ENCODE measurements at places on chromosomes 4 and X.

- DNase-seq, result no peak
Measured at GRCh38 chr4:76772498-76773106, 125.3 kb downstream of the SOWAHB start.

DNA sequence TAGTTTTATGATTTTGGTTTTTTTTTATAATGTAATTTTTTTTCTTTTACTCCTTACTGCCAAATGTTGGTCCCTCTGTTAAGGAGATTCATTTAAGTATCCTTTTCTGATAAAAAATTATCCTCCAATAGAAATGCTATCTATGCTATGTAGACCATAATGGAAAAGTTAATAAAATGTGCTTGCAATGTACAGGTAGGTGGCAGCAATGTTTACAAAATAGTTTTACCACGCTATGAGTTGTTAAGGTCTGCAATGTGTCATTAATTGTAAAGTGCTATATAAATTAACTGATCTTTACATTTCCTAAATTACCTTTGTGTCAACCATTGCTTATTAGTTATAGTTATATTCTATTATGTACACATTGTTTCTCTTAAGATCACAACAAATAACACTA, 3.8 kb upstream of the CENPC start:
- DNase-seq, result peak; percentile 49

- DNase-seq, result no peak
Measured at GRCh38 chr4:169203891-169204290, 66.9 kb downstream of the SH3RF1 start.

DNA sequence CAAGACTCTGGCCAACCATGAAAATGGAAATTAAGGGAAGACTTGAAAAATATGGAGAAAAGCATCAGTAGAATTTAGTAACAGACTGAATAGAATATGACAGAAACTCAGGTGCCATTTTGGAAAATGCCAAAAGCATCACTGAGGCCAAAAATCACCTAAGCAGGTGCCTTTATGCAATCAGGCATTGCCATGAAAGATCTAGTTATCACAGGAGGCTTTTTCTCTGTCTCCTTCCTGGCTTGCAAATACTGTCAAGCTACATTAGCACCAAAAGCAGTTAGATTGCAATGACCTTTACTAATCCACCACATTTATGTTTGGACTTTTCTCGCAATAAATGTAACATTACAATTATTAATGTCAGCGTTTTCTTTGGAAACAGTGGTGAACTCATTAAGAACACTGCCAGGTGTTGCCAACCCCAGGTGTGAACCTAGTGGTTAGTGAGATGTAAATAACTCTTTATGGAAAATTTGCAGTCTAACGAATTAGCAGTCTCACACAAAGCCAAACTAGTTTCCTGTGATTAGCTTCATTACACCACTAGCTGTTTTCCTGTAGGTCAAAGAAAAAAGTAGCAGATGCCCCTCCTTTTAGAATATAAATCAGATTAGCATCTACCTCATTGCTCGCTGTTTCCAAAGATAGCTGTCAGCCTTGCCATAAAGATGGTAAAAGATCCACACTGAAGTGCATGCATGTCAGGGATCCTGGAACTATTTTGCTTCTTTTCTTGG, 1568.4 kb upstream of the TENM3 start:
- DNase-seq, result no peak

DNA sequence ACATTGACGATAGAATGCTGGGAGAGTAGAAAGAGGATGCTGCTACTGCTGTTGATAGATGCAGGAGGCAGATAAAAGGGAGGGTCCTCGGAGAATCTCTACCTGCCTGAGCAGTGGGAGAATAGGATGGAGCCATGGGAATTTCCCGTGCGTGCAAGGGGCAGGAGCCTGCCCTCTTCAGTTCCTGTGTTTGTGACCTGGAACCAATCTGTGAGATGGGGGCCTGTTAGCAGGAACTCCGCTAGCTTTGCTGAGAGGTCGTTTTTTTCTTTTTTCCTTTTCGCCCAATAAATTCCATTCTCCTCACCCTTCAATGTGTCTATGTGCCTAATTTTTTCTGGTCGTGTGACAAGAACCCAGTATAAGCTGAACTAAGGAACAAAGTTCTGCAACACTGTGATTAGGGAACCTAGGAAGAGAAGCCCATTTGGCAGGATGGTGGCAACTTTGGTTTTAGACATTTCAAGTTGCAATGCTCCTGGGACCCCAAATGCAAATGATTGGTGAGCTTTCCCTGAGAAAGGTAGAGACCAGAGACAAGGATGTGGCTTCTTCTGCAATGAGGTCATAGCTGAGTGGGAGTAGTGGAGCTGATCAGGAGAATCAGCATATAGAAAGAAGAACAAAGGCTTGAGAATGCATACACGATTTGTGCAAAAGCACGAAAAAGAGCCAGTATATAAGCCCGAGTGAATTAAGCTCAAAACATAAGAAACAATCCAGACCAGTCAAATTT, 23.9 kb downstream of the SLC39A8 start:
- DNase-seq, result peak; percentile 44

- DNase-seq, result no peak
Measured at GRCh38 chr4:18535948-18536347, 514.4 kb upstream of the LCORL start.

GRCh38 chr4:168677063-168677462, 180.2 kb downstream of the PALLD start:
- no peak for DNase-seq

DNA sequence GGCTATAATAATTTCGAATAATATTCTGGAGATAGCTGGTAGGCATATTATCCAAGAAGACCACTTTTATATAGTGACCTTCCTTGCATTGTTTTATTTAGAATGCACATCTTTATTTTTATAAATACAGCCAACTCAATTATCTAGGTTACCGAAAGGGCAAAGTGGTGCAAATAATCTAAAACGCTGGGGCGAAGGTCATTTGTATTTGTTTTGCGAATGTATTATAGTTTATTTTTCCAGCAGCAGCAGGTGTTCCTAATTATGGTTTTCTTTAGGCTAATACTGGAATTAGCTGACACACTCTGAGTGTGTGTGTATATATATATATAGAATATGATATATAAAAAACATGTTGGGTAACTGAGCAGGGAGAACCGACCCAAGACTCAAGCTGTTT, 48.1 kb upstream of the RAP2C start:
- DNase-seq, result no peak

DNA sequence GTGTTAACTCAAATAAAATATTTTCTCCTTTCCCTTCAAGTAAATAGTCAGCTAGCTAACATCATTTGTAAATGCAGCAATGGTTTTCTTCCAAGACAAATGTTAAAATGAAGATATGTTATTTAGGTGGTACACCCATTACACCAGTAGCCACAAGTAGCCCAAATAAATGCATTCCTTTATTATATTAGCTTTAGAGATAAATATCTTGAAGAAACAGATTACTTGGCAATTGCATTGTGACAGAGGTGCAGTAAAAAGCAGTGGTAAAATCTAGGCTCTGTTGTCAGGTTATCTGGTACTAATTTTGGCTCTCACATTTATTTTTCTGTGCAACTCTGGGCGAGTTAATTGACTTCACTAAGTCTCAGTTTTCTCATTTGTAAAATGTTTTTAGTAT, 193.0 kb downstream of the NAA11 start:
- DNase-seq, result no peak

DNA sequence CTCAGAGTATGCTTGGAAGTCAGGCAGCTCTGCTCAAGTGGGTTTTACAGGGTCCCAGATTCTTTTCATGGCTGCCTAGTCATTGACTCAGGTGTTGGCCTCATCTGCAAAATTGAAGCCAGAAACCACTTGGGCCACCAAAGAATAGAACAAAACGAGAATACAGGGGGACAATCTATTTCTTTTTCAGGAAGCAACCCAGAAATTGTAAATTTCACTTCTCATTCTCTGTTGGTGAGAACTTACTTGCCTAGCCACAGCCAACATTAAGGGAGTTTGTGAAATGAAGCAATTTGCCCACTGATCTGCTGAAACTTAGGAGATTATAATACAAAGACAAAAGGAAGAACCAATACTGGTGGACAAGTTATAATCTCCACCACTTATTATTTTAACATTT, 8.6 kb upstream of the TKTL2 start:
- no peak for DNase-seq

DNA sequence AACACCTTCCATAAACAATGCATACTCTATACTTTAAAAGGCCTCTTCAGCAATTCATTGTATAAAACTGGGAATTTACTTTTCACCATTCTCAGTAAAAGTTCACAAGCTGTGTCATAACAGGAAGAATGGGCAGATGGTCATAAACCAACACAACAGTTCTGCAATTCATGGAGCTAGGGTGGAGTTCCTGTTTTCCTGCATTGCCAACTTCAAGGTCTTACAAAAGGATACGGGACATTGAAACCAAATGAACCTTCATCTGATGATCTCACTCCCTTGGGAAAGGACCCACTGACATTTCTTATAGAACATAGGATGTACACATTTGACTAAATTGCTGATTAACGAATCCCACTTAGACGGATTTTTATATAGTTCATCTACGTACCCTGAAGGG, 4.1 kb downstream of the KDR start:
- peak; percentile 42 for DNase-seq

- peak; percentile 62 for DNase-seq
Measured at GRCh38 chr4:99405433-99406115, 29.6 kb downstream of the ADH7 start.

- no peak for DNase-seq
Measured at GRCh38 chr4:10590896-10591295, 93.7 kb downstream of the CLNK start.

DNA sequence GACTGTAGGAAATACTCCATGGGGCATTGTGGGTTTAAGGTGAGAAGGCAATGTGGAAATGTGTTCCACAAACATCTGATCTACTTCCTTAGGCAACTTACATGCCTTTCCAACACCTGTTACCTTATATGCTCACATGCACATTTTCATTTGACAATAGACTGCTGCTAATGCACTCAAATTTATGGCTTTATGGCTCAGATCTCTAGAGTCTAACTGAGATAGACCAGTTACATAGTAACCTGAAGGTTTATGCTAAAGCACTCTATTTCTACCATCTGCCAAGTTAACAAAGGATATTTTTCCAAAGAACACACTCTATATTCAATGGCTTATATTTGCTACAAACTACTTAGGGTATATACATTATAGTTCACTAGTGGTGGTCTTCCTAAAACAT, 969.0 kb downstream of the TECRL start:
- no peak for DNase-seq

DNA sequence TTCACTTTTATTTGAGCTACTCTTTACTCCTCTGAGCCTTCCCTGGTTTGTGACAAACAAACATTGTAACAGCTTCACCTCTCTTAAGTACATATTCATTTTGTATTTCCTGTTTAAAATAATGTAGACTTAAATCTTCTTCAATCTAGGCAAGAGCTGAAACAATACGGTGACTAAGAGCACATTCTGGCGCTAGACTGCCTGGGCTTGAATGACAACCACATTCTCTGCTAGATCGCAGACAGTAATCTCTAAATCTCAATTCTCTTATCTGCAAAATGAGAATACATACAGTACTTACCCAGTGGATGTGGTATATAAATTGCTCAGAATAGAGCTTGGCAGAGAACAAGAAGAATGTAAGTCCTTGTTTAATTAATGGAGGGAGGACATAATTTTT, 144.8 kb downstream of the ARAP2 start:
- DNase-seq, result no peak

DNA sequence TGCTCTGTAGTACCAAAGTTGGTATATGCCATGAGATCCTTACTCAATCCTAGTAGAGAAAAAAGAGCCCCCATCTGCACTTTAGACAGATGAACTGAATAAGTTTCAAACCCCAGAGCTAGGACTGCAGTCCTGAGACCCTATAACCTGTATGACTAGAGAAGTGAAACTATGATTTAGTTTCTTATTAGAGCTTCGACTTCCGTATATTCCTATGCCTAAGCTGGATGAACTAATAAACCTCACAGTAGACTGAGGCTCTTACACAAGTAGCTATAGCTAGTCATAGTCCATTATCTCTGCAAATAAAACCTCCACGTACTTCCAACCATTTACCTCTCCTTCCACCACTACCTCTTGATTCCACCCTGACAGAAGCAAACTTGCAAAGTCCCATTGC, 6.3 kb upstream of the OTUD4 start:
- no peak for DNase-seq

DNA sequence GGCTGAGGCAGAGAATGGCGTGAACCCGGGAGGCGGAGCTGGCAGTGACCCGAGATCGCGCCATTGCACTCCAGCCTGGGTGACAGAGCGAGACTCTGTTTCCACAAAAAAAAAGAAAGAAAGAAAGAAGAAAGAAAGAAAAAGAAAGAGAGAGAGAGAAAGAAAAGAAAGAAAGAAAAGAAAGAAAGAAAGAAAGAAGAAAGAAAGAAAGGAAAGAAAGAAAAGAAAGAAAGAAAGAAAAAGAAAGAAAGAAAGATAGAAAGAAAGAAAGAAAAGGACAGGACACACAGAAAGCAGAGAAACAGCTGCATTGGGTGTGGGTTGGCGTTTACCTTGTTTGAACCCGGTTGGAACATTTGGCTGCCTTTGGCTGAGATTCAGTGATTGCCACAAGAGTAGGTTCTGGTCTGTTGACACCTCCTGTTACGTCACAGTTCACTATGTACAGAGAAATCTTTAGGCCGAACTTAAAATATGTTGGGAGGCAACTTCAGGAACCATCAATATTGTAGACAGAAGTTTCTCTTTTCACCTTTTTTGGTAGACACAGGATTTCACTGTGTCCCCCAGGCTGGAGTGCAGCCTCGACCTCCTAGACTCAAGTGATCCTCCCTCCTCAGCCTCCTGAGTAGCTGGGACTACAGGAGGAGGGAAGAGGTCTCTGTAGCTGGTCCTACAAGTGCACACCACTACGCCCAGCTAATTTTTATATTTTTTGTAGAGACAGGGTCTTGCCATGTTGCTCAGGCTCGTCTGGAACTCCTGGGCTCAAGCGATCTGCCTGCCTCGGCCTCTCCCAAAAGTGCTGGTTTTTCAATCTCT, 16.3 kb upstream of the PLCXD1 start:
- peak; percentile 47 for DNase-seq

- no peak for DNase-seq
Measured at GRCh38 chrX:114985967-114986592, 31.3 kb downstream of the IL13RA2 start.

DNA sequence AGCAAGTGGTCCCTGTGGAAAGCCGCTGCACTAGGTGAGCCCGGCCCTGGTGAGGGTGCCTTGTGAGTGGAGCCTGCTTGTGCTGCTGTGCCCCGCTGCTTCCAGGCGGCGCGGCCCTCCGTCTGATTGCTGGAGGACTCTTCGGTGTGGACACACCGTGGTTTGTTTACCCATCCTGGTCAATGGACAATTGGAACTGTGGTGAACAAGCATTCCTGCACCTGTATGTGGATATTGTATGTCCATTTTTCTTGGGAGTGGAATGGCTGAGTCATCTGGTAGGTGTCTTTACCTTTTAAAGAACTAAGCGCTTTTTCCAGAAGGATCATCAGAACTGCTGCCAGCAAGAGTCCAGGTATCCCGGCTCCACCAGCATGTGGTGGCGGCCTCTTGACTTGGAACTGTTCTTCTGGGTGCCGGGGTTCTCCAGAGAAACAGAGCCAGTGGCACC, 15.6 kb downstream of the MAEA start:
- no peak for DNase-seq

DNA sequence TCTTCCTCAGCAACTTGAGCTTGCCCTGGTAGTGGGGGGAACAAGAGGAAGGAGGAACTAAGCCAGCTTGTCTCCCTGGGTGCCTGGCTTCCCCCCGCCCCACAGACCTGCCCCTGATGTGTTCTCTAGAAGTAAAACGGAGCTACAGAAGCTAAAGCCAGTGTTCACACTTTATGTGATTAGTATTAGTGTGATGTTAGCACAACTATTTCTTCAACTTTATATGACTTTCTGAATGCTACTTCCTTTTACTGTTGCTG, 10.7 kb downstream of the RGS12 start:
- DNase-seq, result peak; percentile 54
